ENCODE measurements at places on chromosomes 5 and 9.

- DNase-seq = no peak
Observed at GRCh38 chr5:170419643-170420042, 30.5 kb upstream of the KCNMB1 start.

DNA sequence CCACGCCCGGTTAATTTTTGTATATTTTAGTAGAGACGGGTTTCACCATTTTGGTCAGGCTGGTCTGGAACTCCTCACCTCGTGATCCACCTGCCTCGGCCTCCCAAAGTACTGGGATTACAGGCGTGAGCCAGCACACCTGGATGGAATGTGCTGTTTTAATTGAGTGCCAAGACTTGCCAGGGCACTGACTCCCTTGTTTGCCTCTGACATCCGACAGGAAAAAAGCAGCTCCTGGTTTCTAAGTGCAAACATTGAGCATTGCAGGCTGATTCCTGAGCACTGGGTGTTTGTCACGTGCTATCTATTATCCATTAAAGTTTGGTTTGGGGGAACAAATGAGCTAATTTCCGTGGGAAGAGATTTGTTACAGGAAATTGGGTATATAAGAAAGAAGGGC is 70.6 kb upstream of the CKMT2 start:
- no peak for DNase-seq

- no peak for DNase-seq
Observed at GRCh38 chr9:110104261-110104809, 103.6 kb downstream of the C9orf152 start.

- DNase-seq = no peak
Observed at GRCh38 chr9:9142001-9142400, 1342.4 kb upstream of the DMAC1 start.

- DNase-seq = no peak
Observed at GRCh38 chr9:135492886-135493669, 7.4 kb upstream of the MRPS2 start.
